CD4-positive, alpha-beta T cell (primary cell): ENCODE measurements at places on chromosomes 12 and 14.

- DNase-seq, result no peak
Measured at GRCh38 chr12:92044435-92044834, 101.2 kb downstream of the BTG1 start.

- DNase-seq, result no peak
Measured at GRCh38 chr14:35298351-35298750, 6.2 kb downstream of the PSMA6 start.

DNA sequence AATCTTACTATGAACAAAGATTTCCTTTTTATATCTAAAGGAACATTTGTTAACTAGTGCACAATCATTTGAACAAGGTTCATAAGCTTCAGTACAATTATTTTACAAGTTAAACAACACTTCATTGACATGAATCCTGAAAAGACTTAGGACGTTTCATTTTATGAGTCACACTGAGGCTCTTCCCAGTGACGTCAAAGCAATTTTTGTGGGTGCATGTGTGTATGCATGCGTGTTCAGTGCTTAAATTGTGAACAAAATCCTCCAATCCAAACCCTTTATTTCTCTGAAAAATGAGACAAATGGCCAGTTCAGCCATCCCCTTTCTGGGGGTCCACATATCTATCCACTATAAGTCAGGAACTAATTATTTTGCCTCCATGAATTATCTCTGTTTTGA is 2.9 kb downstream of the LMNTD1 start:
- no peak for DNase-seq

- no peak for DNase-seq
Measured at GRCh38 chr14:61872452-61872851, 110.2 kb downstream of the SNAPC1 start.

GRCh38 chr14:21672116-21672515 is 1.5 kb downstream of the OR4E1 start:
- DNase-seq, result no peak

GRCh38 chr12:48542300-48542928 is 17.0 kb downstream of the OR8S1 start:
- DNase-seq, result peak; percentile 47

GRCh38 chr14:75197338-75197737 is 20.9 kb upstream of the TMED10 start:
- no peak for DNase-seq

- no peak for DNase-seq
Measured at GRCh38 chr12:116933091-116933490, 22.3 kb downstream of the FBXW8 start.

- no peak for DNase-seq
Measured at GRCh38 chr14:74475678-74476077, 17.4 kb downstream of the NPC2 start.

- DNase-seq, result no peak
Measured at GRCh38 chr12:64864319-64864718, 39.9 kb downstream of the TBC1D30 start.

GRCh38 chr12:129561304-129561703 is 342.5 kb downstream of the TMEM132D start:
- no peak for DNase-seq

DNA sequence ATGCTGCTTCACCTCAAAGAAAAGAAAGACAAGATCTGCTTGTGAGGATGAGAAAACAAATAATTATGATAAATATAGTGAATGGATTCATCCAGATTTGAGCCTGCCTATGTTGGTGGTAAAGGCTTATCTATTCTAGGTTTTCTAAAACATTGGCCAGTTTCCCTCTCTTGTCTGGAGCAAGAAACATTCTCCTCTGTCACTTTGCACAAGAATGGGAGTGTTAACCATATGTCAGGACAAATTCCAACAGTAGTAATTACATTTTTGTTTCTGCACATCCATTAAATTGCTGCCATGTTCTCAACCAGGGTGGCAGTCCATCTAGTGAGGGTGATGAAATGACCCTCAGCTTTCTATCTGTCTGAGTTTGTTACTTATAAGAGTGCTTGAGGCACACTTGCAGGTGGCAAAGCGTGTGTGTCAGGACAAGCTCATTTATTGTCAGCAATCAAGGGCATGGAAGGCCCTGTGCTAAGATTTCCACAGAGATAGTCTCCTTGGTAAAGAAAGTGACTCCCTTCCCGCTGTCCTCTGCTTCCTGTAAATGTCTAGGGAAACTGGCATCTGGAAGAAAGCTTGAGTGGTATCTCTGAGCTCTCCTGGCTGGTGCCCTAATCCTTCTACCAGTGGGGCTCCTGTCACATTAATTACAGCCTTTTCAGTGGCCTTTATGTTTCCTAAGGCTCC is 502.1 kb upstream of the FLRT2 start:
- no peak for DNase-seq

DNA sequence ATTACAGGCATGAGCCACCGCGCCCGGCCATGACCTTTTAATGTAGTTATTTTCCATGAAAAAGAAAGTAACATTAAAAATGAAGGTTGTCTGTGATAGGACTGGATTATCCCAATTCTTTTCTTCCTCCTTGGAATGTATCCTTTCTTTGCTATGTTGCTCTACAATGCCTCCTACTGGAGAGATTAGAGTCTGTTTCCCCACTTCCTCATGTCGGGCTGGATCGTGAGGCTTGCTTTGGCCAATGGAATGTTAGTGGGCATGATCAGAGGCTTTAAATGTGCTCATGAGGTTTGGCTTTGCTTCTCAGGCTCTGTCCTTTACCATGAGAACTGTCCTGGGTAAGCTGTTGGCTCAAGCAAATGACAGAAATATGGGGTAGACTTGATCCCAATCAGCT is 34.7 kb upstream of the SOCS2 start:
- DNase-seq, result no peak

DNA sequence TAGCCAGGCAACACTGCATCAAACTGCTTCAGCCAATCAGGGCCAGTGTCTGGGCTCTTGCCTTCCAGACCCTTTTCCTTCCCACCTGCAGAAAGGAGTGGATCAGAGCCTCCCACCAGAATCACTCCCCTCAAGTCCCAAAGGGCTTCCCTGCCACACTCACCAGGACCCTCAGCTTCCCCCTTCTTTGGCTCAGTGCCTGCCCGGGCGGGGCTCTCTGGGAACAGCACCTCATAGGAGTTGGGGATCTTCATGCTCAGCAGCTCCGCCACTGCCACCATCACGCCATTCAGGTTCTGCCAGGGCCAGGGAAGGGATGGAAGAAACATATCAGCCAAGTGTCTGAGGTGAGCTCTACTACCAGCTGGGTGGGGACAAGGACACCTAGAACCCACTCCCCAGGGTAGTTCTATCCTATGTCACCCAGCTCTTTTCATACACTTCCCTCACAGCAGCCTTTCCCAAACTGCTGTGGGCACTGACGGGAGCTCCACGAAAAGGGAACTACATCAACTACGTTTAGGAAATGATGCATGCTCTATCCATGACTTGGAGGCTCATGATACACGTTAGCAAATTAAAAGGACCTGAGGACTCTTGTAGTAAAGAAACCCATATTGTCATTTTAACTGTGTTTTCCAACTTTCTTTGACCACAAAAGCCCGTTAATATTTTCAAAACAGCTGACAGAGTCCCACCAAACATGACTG is 9.4 kb upstream of the PRKAG1 start:
- DNase-seq, result no peak

DNA sequence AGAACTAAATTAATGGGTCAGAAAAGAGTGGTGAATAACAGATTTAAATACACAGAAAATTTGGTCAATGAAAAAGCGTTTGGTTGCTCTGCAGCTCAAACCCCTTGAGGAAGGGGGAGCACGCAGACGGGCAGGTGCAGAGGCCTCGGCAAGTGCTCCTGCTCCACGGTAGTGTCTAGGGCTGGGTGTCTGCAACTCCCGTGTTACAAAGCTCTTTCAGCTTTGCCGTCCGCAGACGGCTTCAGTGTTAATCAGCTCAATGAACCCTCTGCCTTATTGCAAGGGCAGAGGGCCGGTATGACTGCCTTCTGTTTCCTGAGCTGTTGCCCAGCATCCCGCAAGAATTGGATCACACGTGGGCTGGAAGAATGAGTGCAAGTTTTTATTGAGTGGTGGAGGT is 125.7 kb upstream of the TRHDE start:
- DNase-seq, result no peak

- no peak for DNase-seq
Measured at GRCh38 chr12:132405742-132406251, 76.4 kb upstream of the GALNT9 start.

DNA sequence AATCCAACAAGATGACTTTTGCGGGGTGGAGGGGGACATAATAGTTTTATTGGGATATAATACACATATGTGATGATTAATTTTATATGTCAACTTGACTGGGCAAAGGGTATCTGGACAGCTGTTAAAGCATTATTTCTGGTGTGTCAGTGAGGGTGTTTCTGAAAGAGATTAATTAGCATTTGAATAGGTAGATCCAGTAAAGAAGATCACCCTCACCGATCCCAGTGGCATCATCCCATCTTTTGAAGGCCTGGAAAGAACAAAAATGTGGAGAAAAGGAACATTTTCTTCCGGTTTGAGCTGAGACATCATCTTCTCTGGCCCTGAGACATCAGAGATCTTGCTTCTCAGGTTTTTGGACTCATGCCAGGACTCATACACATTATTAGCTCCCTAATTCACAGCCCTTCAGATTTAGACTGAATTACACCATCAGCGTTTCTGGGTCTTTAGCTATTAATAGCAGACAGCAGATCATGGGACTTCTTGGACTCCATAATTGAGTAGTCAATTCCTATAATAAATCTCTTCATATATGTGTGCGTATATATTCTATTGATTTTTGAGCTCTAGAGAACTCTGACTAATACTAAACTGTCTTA is 283.6 kb downstream of the PCNX1 start:
- DNase-seq, result no peak

DNA sequence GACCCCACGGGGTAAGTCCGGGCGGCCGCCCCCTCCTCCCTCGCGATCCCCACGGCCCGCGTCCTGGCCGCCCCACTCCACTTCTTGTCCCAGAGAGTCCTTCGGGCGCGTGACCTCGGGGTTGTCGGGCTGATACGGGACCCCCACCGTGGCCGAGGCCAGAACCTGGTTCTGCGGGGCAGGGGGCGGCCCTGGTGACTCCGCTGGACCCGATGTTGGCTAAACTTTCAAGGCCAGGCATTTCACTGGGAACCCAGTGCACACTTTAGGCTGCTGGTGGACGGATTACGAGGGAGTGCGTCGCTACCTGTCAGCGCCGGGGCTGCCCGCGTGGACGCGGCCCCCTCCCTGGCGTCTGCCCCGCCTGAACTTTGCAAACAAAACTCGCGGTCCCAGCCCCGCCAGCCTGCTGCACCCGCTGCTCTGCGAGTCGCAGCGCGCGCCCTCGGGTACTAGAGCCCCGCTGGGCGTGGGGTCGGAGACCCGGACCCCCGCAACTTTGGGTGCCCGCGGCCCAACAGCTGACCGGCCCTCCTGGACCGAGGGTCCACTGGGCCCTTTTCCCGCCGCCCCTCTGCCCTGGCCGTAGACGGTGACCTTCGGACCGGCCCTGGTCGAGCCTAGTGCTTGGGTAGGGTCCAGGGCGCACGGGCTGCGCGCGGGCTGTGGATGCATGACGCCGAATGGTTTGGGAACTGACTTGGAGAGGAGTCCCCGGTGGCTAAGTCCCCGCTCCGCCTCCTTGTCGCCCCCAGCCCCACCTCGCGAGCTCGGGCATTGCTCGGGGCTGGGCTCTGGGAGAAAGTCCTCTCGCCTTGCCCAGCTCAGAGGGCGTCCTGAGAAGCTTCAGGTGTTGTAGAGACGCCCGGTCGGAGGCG is 624 bp downstream of the RIN3 start:
- DNase-seq, result peak; percentile 22

GRCh38 chr12:91817517-91817916 is 328.1 kb downstream of the BTG1 start:
- no peak for DNase-seq

DNA sequence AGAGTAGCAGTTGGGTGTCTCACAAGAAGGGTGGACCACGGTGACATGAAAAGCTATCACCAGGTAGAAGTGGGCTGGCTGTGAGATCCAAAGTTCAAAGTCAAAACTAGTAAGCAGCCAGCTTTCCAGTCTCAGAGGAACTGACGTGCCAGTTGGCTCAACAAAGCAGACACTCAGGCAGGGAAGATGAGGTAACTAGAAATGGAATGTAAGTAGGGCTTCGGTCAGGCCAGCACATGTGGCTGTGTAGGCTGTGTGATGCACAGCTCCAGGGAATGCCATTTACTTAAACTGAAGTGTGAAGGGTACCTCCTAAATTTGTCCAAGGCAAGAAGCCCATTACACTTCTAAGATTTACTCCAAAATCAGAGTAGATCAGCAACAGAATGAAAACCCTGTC is 43.6 kb downstream of the PTPRR start:
- DNase-seq, result no peak

DNA sequence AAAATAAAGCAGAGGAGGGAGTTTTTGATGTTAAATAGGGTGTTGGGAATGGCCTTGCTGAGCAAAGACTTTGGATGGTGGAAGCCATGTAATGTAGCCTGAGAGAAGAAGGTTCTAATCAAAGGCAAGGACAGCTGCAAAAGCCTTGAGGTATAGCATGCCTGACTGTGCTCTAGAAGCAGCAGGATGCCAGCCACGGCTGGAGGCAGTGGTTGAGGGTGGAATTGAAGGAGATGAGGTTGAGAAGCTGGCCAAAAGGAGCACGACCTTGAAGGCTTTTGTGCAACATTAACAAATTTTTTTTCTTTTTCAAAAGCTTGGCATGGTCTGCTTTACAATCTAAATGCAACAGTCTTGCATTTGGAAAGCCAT is 42.3 kb upstream of the CSRP2 start:
- no peak for DNase-seq

GRCh38 chr14:54724676-54725325 is 157.9 kb downstream of the SAMD4A start:
- no peak for DNase-seq

- DNase-seq, result no peak
Measured at GRCh38 chr14:99043756-99044155, 228.2 kb downstream of the BCL11B start.

GRCh38 chr12:9319044-9319841 is 111.0 kb upstream of the PZP start:
- DNase-seq, result no peak

GRCh38 chr12:75162845-75163244 is 46.8 kb downstream of the KCNC2 start:
- DNase-seq, result no peak

GRCh38 chr14:36967892-36968555 is 204.4 kb downstream of the SLC25A21 start:
- DNase-seq, result no peak

- DNase-seq, result no peak
Measured at GRCh38 chr12:53758730-53759103, 6.9 kb upstream of the CISTR start.

DNA sequence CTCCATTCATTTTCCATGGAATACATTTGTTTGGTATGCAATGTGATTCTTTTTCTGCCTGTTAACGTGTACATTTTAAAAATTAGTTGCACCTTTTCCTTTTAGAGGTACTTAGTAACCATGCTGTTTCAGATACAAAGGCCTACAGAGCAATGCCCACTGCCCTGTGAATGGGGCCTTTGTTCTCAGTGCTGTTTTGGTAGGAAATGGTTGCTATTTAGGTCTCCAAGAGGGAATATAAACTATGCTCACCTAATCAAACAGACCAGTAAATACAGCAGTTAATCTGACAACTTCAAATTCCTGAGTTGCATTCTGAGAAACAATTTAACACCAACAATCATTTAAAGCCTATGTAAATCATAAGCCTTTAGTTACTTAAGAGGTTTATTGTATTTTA is 188.7 kb downstream of the BCAT1 start:
- no peak for DNase-seq
